Activated CD8-positive, alpha-beta T cell treated with anti-CD3 and anti-CD28 coated beads, Interleukin-2, amount 10 ng/mL, durations not matched to agents 7 days and 5 days (primary cell): ENCODE measurements at places on chromosomes 7 and 10. TPM values are rescaled to one million over a fixed set of nuclear protein-coding genes. Genes with fewer than 3 reads are reported as not detected.

DNA sequence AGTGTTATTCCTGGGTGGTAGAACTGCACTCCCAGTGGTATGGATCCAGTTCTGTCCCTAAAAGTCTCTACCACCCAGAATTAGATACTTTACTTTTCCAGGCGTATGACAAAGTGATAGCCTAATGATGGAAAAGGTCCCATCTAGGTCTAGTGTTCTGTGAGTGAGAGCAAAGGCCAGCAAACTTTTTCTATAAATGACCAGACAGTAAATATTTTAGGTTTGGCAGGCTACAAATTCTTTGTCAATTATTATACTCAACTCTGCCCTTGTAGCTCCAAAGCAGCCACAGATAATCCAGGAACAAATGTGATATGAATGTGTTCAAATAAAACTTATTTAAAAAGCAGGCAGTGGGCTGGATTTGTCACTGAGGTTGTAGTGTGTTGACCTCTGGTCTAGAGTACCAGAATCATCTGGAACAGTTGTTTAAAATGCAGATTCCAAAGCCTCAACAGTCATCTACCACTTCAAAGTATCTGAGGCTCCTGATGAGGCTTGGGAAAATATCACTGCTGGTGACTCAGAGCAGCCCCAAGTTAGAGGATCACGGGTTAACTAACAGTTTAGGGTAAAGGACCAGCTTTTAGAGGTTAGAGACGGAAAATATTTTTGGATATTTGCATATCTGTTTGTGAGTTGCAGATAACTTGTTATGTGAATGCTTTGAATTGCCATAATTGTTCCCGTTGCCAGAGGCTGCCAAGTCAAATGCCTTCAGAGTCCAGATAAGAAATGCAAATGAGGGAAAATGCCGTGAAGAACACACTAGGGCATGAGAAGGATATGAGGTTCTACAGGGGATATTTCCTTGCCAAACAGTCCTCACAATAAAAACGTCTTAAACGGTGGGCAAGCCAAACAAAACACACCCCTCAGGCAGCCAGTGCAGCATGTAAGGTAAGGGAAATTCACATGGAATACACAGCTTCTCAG is 19.4 kb downstream of the NRAP start:
- peaks cover 27% of the 10 kb centered on the region for H3K27me3 ChIP-seq
- no peaks in the 10 kb centered on the region for H3K36me3 ChIP-seq
- H3K4me1 ChIP-seq, result no peaks in the 10 kb centered on the region
- DNase-seq, result no peak
- no peak overlapping the region for H3K27ac ChIP-seq

DNA sequence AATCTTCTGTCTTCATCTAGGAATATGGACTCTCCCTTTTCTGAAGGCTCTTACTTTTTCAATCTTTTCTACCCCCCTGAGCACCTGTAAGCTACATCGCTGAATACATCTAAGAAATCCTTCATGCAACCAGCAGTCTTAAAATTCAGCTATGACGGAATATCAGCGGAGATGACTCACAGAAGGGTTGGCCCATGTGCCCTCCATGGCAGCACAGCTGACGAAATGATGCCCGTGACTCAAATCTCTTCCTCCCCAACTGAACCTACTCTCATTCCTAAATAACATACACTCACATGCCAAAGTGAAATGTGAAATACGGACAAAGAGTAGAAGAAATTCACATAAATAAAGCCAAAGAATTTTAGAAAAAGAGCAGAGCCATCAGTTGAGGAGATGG is 30.3 kb upstream of the NCAPG2 start:
- H3K4me1 ChIP-seq, result peaks cover 14% of the 10 kb centered on the region
- peaks cover 59% of the 10 kb centered on the region for H3K36me3 ChIP-seq
- H3K27me3 ChIP-seq, result no peaks in the 10 kb centered on the region
- H3K27ac ChIP-seq, result peak overlapping the region; percentile 23

DNA sequence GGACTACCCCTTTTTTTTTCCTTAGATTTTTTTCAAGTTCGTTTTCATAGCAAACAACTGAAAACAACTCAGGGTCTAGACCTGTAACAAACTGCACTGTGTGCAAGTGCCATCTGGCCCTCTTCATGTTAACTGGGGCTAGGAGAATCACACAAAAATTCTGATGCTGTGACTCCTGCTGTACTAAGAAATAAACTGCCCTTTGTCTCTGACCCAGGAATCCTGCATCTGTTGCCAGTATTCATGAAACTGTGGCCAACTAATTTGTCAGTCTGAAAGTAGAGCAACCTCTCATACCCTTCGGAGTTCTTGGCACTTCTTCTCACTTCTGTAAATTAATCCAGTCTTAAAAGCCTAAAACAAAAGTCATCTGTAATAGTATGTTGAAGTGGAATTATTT is 218.4 kb upstream of the PCDH15 start:
- no peaks in the 10 kb centered on the region for H3K27me3 ChIP-seq
- DNase-seq, result no peak
- H3K36me3 ChIP-seq, result no peaks in the 10 kb centered on the region
- H3K4me1 ChIP-seq, result no peaks in the 10 kb centered on the region
- H3K27ac ChIP-seq, result no peak overlapping the region

DNA sequence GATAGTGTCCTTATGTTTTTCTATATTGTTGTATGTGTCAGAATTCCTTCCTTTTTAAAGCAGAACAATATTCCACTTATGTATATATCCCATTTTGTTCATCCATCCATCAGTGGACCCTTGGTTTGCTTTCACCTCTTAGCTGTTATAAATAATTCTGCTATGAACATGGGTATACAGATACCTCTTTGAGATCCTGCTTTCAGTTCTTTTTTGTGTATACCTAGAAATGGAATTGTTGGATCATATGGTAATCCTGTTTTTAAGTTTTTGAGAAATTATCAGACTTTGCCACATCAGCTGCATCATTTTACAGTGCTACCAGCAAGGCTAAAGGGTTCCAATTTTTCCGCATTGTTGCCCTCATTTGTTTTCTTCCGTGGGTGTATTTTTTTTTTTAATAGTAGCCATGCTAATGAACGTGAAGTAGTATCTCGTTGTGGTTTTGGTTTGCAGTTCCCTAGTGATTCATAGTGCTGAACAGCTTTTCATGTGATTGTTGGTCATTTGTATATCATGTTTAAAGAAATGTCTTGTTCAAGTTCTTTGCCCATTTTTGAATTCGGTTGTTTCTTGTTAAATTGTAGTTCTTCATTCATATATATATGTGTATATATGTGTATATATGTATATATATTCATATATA is 87.8 kb downstream of the LCOR start:
- peaks cover 13% of the 10 kb centered on the region for H3K36me3 ChIP-seq
- H3K27me3 ChIP-seq, result no peaks in the 10 kb centered on the region
- peaks cover 4% of the 10 kb centered on the region for H3K4me1 ChIP-seq
- no peak for DNase-seq
- H3K27ac ChIP-seq, result no peak overlapping the region

DNA sequence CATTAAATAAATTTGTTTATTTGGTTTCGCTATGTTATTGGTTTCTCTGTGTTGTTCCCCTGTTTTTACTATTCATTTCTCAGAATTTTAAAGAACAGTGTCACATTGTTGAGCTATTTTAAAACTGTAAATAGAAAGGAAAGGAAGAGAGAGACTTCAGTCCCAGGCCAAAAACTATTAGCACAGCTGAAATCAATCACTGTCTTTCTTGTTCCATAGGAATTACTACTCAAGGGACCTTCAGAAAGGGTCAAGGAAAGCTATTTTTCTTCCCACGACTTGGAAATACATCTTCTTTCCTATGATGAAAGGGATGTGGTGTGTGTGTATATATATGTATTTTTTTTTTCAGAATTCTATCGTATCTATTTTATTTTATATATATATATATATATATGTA is 29.0 kb upstream of the GNAT3 start:
- H3K27me3 ChIP-seq, result no peaks in the 10 kb centered on the region
- no peaks in the 10 kb centered on the region for H3K36me3 ChIP-seq
- H3K4me1 ChIP-seq, result no peaks in the 10 kb centered on the region

- H3K27me3 ChIP-seq, result peaks cover 31% of the 10 kb centered on the region
- no peak for DNase-seq
- no peak overlapping the region for H3K4me3 ChIP-seq
- H3K36me3 ChIP-seq, result no peaks in the 10 kb centered on the region
- H3K27ac ChIP-seq, result no peak overlapping the region
- H3K4me1 ChIP-seq, result no peaks in the 10 kb centered on the region
Measured at GRCh38 chr10:3391657-3392056, 219.1 kb upstream of the PITRM1 start.

DNA sequence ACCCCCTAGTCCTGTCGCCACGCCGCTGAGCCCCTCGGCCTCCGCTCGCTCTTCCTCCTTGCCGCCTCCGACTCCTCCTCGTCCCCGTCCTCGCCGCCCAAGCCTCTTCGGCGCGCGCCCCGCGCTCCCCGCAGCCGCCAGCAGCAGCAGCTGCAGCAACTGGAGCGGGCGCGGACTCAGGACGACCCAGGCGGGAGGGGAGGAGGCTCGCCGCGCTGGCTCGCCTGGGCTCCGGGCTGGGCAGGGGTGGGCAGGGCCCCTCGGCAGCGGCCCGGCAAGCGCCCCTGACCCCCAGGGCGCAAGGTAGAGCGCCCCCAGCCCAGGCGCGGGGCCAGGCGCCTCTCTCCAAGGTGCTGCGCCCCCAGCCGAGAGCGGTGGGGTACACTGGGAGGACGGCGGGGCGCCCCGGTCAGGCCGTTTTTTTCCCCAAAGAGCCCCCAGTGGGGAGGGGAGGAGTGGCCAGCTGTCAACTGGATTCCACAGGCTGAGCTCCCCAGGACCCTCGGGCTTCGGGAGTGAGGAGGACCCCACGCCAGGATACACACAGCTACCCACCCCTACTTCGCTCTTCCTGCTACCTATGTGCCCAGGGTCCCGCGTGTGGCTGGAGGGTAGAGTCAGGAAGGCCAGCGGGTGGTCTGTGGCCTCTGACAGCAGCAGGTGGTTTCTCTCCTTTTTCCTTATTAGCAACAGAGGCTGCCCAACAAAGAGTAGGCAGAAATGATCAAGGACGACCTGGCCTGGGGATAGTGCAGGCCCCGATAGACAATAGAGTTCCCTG is 903 bp upstream of the KCNMA1 start:
- H3K27me3 ChIP-seq, result peaks cover 69% of the 10 kb centered on the region
- no peak overlapping the region for H3K27ac ChIP-seq
- H3K36me3 ChIP-seq, result no peaks in the 10 kb centered on the region
- peaks cover 7% of the 10 kb centered on the region for H3K4me1 ChIP-seq
- DNase-seq, result no peak

GRID2IP gene
- 0.21 TPM for total RNA-seq

WDR91 gene
- total RNA-seq, result 10.0 TPM
